NCI-H1417 treated with DMSO at 0.1 percent for 48 hours (cell line): ENCODE measurements at places on chromosomes 2 and 18.
A peak's percentile ranks its signal among the peaks of the same experiment; 100 is the strongest.

DNA sequence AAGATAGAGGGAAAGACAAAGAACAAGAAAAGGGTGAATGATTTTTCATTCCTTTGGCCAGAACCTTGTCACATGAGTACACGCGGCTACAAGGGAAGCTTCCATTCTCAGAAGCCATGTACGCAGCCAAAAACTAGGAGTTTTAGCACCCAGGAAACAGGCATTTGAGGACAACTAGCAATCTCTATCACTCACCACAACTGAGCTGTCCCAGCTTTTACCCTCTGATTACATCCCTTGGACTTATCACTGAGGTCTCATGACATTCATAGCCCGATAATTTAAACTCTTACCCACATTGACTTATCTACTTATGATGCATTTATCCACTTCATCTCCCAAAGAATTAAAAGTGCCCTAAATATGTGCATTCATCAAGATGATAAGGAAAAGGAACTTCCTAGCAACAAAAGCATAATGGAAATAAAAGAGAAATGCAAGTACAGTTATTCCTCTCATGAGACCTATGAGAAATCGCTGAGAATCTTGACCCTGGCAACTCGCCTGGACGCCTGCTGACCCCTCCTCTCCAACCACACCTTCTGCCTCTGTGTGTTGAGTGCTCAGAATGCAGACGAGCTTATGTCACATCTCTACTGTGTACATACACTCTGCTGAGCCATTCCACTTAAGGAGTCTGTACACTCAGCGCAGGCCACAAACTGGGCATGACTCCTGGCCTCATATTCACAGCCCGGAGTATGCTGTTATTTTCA is 28.7 kb upstream of the MFSD6 start:
- DNase-seq, result peak; percentile 18

DNA sequence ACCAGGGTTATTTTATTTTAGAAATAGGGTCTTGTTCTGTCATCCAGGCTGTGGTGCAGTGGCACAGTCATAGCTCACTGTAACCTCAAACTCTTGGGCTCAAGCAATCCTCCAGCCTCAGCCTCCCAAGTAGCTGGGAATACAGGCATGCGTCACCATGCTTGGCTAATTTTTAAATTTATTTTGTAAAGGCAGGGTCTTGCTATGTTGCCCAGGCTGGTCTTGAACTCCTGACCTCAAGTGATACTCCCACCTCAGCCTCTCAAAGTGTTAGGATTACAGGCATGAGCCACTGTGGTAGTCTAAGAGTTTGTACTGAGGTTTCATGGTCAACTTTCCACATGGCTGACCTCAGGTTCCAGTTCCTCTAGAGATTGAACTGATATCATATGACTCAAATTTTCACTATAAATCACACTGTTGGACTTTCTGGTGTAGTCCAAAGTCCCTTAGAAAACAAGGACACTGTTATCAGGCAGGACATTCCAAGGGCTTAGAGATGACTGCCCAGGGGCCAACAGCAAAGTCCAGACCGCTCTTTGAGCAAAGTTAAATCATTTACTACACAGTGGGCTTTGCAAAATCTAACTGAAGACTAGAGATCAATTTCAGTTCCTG is 82.0 kb upstream of the MEX3C start:
- DNase-seq, result no peak

DNA sequence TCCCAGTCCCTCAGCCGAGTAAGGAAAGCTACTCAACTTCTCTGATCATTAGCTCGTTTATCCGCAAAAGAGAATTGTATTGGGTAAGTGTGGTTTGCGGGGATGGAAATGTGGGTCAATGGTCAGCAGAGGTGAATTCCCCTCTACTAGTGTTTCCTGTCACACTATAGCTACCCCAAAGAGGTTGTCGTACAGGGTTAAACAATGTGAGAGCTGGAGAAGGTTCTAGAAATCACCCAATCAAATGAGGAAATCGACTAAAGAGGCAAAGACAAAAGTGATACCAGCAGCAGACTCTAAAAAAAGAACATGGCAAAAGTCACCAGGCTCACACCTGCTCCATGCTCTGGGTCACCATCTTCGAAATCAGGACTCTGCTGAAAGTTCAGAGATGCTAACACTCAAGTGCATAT is 144.7 kb upstream of the ITGA4 start:
- DNase-seq, result no peak

- DNase-seq, result no peak
Measured at GRCh38 chr2:200364142-200364541, 57.6 kb downstream of the SPATS2L start.

- no peak for DNase-seq
Measured at GRCh38 chr2:119753041-119753929, 6.4 kb upstream of the PTPN4 start.

DNA sequence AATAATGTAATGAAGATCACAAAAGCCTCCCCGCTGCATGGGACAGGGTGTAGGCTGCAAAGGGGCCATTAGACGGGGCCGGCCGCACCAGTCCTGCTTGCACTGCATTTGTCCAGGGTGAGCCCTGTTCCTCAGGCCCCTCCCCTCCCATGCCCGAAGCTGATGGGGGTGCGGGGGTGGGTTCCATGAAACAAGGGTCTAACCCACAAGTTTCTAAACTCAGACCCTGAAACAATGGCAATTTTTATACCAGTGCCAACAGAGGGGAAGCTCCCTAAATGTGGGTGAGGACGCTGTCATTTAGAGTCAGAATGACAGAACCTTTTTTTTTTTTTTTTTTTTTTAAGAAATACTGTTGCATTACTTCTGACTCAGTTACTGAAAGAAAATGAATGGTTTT is 39.7 kb downstream of the HS6ST1 start:
- no peak for DNase-seq

- DNase-seq, result no peak
Measured at GRCh38 chr2:222907790-222908441, 47.1 kb downstream of the ACSL3 start.

DNA sequence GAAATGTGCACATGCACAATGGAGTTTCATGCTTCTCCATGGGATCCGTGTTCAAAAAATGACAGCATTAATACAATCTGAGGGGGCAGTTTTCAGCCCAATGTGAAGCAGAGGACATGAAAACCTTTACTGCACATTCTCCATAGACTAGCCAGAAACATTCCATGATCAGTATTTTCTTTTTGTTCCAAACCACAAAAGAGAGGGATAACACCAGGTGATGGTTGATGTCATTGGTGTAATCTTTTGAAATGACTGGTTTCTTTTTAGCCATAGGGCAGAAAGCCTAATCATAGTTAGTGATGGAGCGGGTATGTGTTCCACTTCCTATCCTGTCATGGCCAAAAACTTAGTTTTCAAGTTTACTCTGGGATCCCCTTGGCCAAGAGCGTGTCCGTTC is 1.8 kb upstream of the KYNU start:
- no peak for DNase-seq

DNA sequence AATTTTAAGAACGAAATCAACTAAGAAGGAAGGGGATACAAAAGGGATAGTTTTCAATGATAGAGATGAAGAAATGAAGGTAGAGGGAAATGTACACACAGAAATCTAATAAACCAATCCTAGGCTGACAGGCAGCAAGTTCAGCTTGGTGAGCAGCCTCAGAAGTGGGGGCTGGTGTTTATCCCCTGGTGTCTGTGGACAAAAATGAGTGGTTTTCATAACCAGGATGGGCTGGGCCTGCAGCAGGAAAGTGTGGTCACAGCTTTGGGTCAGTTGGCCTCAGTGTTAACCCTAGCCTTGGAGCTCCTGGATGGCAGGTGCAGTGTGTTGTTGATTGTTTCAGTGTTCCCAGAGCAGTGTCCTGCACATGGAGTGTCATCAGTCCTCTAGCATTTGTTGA is 14.3 kb downstream of the IL18R1 start:
- no peak for DNase-seq

DNA sequence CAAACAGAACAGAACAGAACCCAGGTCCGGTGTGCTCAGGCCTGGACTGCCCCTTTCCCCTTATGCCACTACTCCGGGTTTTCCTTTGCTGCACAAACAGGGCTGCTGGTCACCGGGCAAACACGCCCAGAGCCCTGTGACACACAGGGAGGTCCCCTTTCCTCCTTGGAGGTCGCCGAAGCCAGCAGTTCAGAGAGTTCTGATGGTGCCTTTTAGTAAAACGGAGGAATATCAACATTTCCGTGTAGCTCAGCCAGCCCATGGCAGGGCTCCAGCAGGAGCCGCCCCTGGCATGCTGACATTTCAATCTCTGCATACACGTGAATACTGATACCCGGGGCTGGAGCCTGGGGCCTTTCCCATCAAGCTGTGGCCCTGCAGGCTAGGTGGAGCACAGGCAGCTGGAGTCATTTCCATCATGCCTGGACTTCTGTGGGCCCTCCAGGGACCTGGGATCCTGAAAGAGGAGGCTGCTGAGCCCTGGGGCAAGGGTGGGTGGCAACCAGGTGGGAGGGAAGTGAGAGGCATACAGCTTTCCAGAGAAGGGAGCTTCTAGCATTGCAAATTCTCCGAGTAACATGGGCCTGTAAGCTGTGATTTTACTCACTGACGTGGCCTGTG is 91.4 kb upstream of the PXDN start:
- no peak for DNase-seq

GRCh38 chr18:29616867-29617266 is 1425.7 kb downstream of the DSC3 start:
- no peak for DNase-seq

GRCh38 chr2:169137924-169138323 is 68.6 kb downstream of the DHRS9 start:
- no peak for DNase-seq

GRCh38 chr18:28606686-28607085 is 429.8 kb upstream of the CDH2 start:
- no peak for DNase-seq

- no peak for DNase-seq
Measured at GRCh38 chr2:119702918-119703401, 24.0 kb downstream of the TMEM177 start.

- no peak for DNase-seq
Measured at GRCh38 chr2:98388081-98388480, 41.8 kb downstream of the CNGA3 start.

DNA sequence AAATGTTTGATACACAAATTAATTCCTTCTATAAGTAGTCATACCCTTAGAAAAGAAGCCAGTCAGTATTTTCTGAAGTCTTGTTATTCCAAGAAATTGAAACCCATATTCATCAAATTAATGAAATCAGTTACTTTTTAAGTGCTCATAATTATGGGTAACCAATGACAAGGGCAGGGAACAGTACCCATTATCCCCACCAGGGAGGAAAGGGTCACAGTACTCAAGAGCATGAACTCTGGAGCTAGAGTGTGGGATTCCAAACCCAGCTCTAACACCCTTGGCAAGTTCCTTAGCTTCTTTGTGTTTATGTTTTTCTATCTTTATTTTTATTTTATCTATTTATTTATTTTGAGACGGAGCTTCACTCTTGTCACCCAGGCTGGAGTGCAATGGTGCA is 68.4 kb downstream of the CCDC148 start:
- no peak for DNase-seq

GRCh38 chr18:76980663-76981395 is 151.8 kb downstream of the MBP start:
- no peak for DNase-seq

DNA sequence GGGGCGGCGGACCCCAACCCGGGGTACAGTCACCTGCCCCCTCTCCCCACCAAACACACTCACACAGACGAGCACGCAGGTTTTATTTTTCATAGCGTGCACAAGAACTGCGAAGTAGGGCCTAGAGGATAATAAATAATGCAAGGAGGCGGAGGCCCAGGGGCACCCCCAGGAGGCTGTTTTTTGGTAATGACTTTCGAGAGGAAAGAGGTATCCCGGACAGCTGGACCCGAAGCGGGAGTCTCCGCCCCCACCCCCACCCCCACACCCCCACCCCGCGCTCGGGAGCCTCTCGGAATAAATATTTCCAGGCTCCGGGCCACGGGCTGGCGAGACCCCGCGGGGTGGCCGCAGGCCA is 3.4 kb downstream of the CYP26B1 start:
- no peak for DNase-seq

DNA sequence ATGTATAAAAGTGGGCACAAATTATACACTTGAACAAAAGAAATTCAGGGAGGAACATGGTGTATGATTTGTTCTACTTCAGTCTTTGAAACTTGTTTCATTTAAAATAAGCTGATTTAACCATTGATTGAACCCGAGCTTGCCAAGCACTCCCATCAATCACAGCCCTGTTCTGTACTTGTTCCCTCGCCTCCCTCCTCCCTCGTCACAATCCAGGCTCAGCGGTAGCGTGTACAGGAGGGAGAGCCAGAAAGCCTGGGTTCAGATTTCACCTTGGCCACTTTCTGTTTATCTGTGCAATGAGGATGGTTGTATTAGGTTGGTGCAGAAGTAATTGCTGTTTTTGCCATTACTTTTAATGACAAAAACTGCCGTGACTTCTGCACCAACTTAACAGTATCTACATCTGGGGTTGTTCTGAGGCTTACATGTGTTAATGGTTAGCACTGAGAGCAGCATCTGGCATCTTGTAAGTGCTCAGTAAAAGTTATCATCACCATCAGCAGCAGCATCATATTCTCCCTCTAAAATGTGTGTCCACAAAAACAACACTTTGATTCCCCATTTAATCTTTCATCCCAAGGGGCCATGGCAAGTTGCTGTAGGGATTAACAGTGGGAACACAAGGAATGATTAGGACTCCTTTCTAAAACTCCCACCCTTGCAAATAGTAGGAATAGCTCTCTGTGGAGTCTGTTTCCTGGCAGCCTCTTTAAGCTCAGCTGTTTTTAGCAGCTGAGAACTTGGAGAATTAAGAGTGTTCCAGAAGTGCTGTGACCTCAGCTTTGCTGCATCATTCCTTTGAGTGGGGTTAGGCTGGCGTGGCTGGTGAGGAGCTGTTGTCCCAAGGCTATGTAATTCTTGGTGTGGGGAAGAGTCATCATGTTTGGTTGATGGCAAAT is 4.7 kb downstream of the DPYSL5 start:
- DNase-seq, result no peak

- DNase-seq, result no peak
Measured at GRCh38 chr2:122927197-122927596, 1097.9 kb upstream of the CNTNAP5 start.

DNA sequence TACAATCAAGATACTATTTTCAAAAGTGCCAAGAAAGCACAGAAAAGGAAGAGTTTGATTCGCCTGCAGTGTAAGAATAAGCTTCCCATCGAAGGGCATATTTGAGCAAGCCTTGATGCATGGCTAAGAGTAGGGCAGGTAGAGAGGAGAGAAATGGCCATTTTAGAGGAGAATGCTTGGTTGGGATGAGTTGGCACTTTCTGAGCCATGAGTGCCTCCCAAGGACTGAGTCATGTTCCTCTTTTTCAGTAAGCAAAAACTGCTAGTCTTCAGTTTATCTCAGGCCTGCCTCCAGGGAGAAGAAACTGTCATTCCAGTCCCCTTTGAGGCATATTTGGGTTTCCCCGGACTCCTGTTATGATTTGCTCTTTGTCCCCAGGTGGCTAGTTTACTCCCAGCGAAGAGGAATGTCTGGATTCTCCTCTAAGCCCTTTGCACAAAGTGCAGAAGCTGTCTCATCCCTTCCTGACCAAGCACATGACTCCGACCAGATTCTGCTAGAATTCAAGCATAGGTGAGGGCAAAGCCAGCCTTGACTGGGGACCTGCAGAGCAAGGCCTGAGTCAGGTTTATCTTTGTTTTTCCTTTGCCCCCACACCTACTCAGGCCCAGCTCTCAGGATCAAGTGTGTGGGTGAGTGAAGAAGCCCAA is 115.2 kb downstream of the TTC32 start:
- DNase-seq, result no peak

- no peak for DNase-seq
Measured at GRCh38 chr2:27545348-27546141, 37.3 kb upstream of the ZNF512 start.
